HCT116 (cell line): ENCODE measurements at places on chromosomes 12 and 14. TPM values are rescaled to one million over a fixed set of nuclear protein-coding genes. Genes with fewer than 3 reads are reported as not detected.
A peak's percentile ranks its signal among the peaks of the same experiment; 100 is the strongest.

DNA sequence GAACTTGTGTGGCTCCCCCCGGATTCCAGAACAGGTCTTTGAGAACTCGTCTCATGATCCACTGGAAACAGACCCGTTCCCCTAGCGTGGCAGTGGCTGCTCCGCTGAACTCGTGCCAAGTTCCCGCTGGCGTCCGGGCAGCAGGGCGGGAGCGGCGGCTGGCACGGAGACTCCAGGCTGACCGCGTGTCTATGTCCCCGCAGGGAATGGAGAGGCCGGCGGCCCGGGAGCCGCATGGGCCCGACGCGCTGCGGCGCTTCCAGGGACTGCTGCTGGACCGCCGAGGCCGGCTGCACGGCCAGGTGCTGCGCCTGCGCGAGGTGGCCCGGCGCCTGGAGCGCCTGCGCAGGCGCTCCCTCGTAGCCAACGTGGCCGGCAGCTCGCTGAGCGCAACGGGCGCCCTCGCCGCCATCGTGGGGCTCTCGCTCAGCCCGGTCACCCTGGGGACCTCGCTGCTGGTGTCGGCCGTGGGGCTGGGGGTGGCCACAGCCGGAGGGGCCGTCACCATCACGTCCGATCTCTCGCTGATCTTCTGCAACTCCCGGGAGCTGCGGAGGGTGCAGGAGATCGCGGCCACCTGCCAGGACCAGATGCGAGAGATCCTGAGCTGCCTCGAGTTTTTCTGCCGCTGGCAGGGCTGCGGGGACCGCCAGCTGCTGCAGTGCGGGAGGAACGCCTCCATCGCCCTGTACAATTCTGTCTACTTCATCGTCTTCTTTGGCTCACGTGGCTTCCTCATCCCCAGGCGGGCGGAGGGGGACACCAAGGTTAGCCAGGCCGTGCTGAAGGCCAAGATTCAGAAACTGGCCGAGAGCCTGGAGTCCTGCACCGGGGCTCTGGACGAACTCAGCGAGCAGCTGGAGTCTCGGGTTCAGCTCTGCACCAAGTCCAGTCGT, 1.5 kb downstream of the APOLD1 start:
- DNase-seq, result no peak

The RD3L gene
- not detected for total RNA-seq

- DNase-seq, result no peak
Measured at GRCh38 chr12:131117438-131118245, 163.9 kb downstream of the ADGRD1 start.

The GEMIN2 gene
- 27.3 TPM for total RNA-seq

The PPFIA2 gene
- not detected for total RNA-seq

- no peak for DNase-seq
Measured at GRCh38 chr14:101070540-101071492, 167.3 kb upstream of the RTL1 start.

DNA sequence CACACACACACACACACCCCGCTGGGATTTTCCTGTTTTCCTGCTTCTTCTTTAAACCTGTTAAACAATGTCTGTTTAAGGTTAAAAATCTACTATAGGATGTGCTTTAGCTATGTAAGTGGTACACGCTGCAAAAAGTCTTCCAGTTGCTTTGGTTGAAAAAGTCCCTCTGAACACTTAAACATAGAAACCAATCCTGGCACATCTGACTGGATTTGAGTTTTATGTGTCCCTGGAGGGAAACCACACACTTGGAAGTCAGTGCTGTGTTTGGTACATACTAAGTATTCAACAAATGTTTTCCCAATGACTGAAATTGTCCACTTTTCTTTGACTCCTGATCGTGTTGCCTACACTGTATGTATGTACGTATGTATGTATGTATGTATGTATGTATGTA, 22.0 kb downstream of the CFL2 start:
- DNase-seq, result no peak

DNA sequence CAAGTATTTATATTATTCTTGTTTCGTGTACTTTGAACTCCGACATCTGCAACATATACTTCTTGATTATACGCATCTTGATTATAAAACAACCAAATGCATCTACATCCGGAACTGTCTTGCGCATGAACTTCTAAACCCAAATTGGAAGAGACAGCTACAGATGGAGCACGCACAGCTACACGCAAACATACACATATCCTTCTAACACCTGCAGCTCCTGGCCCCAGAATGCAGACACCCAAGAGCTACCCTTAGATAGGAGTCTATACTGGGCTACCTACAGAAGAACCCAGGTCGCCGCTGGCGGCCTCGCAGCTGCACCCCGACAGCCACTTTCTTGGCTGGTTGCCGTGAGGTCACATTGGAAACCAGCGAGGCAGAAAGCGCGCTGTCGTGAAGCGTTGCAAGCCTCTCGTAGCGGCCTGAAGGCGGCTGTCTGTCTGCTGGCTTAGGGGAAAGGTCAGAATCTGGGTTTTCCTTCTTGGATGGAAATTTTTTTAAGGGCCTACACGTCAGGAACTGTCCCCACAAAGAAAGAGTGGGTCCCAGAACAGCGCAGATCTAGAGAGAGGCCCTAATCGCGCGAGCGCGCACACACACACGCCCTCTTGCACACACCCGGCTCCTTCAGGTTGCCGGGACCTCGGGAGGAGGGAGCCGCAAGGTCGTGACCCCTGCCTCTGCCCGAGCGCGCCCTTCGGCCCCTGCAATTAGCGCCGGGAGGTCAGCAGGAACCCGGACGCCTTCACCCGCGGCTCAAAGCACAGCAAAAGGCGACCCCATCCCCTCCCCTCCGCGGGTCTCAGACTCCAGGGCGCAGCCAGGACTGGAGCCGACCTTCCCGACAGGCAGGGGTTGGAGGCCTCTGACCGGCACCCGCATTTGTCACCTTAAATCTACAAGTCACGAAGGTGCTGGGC, 17.0 kb downstream of the TBX3 start:
- no peak for DNase-seq

DNA sequence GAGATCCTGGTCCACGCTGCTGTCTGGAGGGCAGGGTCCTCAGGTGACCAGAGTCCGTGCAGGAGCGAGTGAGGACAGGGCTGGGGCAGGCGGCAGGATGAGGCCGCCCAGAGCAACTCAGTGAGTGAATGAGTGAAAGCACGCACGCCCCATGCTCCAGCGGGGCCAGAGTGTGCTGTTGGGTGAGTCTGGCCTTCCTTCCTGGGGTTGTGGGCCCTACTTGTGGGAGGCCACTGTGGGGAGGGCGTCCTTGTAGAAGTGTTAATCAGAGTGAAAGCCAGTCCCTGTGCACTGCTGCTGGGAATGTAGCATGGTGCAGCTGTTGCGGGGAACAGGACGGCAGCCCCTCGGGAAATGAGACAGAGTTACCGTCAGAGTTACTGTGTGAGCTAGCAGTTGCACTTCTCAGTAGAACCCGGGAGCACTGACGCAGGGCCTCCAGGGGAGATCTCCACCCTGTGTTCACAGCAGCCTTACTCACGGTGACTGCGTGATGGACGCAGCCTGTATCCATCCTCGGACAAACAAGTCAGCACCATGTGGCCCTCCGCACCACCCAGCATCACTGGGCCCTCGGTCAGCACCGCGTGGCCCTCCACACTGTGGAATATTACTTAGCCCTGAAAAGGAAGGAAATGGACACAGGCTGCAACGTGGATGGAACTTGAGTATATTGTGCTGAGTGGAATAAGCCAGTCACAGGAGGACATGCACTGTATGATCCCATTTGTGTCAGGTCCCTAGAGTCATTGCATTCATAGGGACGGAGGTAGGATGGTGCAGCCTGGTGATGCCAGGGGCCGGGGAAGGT, 22.1 kb downstream of the PACS2 start:
- no peak for DNase-seq

DNA sequence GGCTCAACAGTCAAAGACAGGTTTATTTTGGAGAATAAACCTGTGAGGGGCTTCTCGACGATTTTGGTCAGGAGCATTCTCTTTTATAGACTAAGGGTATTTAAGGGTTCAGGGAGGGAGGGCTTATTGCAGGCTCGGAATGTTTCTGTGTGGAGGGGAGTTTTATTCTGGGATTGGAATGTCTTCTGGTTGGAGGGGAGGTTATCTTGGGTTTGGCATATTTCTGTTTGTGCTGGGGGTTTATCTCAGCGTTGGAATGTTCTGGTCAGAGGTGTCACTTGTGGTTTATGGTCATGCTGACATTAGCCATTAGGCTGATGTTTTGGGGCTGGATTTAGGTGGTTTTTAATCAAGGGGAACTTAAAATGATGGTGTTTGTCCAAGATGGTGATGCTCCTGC, 103.9 kb downstream of the SUDS3 start:
- no peak for DNase-seq

DNA sequence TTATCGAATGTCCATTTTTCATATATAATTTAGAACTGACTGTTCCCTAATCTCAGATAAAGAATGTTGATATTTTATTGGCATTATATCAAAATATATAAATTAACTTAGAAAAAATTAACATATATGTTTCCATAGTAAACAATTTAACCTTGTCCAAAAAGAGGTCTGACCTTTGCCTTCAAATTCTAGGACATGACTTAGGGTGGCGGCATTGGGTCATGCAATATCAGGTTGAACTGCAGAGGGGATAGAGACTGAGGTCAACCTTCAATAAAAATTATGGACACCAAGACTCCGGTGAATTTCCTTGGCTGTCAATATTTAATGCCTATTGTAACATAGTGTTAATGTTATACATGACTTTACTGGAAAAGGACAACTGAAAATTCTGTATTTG, 199.8 kb downstream of the RPL10L start:
- no peak for DNase-seq

DNA sequence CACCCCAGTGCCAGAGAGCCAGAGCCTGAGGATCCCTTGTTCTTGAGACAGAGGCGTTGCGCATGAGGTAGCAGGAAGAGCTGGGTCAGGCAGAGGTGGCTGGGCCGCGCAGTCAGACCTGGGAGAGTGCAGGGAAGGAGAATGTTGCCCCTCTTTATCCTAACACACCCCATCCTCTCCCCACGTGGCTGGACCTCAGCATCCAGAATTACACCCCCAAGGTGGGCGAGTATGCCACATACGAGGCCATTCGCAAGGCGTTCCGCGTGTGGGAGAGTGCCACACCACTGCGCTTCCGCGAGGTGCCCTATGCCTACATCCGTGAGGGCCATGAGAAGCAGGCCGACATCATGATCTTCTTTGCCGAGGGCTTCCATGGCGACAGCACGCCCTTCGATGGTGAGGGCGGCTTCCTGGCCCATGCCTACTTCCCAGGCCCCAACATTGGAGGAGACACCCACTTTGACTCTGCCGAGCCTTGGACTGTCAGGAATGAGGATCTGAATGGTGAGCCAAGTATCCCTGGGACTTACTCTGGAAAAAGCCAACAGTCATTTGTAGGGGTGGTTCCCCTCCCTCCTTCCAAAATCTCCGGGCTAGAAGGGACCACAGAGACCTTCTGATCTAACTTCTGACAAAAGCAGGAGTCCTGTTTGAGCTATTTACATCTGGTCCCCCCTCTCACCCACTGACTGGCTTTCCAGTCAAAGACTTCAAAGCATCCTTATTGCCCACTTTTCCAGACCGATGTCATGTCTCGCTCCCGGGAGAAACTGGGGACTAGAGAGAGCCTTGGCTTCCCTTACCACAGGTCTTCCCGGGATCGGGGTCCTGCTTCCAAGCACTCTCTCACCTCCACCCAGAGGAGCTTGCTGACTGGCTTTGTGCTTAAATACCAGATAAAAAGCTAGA, 6.1 kb downstream of the MMP14 start:
- DNase-seq, result no peak

DNA sequence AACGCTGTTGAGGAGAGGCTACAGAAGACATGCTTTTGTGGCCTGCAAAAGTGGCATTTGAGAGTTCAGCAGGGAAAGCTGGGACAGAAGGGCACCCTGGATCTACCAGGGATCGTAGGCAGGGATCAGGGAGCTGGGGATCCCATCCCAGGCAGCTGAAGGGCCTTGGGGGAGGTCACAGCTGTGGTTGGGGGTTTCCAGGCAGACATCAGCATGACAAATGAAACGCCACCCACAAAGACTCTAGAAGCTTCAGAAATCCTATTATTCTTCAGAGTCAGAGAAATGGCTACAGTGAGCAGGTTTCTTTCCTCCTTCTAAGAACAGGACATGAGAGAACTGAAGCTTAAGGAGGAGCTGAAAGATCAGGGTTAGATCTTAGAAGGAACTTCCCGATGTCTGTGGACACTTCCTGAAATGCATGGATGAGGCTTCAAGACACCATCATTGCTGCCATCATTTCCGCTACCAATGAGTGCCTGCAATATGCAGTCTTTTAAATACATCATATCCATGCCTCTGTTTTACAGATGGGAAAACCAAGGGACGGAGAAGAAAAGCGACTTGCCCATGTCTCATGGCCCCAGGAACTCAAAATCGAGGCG, 104.3 kb downstream of the RBM19 start:
- DNase-seq, result no peak

DNA sequence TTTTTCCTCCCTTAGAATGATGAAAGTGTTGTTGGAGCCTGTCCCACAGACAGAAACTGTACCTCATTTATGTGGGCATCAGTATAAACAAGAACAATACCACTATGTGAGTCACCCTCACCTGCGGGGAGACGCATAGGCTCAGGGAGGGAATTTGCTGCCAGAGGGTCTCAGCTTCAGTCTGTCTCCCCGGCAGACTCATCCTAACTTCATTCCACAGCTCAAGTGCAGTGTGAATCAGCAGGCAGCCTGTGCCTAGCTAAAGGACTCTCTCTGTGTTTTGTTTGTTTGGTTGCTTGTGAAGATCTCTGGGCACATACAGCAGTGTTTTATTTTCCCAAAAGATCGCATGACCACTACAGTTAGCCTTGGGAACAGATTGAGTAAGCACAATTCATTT, 98.9 kb downstream of the PRKCH start:
- DNase-seq, result peak; percentile 6

DNA sequence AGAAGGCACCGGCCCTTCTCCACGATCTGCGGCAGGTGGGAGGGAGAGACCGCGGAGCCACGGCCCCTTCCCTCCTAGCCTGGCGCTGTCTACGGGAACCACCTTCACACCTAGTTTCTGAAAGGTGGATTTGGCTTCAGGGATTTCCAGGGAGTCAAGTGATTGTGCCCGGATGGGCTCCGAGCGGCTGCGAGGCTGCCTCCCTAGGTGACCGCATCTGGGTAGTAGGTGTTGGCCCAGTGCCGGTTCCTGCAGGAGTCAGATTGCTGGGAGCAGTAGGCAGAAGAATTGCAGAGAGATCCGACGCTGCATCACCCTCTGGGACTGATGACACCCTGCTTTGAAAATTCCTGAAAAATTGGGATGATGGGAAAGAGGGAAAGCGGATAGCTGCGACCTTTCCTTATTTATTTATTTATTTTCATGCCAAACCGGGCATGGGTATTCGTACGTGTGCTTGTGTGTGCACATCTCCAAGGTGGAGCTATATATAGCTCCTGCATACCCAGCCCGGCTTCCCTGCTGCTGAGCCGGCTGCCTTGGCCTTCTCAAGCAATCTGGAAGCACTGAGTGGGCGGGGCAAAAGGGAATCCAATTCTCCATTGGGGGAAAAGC, 1.1 kb downstream of the CNTN1 start:
- peak; percentile 27 for DNase-seq

- DNase-seq, result no peak
Measured at GRCh38 chr14:51653079-51653774, 1.5 kb downstream of the FRMD6 start.

The TTC9 gene
- 2.4 TPM for total RNA-seq

- DNase-seq, result no peak
Measured at GRCh38 chr12:57452181-57452936, 2.7 kb upstream of the INHBE start.

GRCh38 chr12:116201908-116202307, 75.6 kb downstream of the MED13L start:
- DNase-seq, result no peak

GRCh38 chr12:42584651-42585111, 4.9 kb downstream of the PRICKLE1 start:
- no peak for DNase-seq

- no peak for DNase-seq
Measured at GRCh38 chr12:84816916-84817695, 95.5 kb downstream of the SLC6A15 start.
